ENCODE measurements at places on chromosomes 7 and 10.
A peak's percentile ranks its signal among the peaks of the same experiment; 100 is the strongest.

DNA sequence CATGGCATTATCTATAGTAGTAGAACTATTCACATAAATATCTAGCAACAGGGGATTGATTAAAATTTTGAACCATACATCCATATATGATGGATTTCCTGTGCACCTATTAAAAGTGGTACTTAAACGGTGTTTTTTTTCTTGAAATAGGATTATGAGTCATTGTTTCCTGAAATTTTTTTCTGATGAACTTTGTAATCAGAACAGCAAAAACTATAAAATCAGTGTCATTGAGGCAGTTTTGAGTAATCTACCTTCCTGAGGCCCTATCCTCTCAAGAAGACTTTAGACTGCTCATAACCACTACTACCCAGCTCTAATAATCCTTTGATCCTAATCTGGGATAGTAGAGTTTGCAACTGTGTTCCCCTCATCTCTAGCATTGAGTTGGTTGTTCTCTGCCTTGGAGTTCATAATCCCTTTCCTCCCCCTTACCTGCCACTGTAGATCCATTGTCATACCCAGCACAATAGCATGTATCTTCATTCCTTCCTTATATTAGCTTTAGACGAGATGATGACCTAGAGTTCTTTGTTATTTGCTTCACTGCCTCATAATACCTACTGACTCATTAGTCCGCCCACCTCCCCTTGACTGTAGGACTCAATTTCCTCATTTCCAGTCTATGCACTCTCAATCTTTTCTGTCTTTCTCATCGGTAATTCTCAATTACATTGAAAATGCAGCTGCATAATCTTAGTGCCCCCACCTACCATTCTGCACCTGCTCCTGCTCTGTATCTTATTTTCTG, 133.4 kb downstream of the LRRC4 start:
- peak; percentile 26 for DNase-seq

GRCh38 chr10:124541076-124541903, 79.7 kb downstream of the LHPP start:
- DNase-seq: no peak

DNA sequence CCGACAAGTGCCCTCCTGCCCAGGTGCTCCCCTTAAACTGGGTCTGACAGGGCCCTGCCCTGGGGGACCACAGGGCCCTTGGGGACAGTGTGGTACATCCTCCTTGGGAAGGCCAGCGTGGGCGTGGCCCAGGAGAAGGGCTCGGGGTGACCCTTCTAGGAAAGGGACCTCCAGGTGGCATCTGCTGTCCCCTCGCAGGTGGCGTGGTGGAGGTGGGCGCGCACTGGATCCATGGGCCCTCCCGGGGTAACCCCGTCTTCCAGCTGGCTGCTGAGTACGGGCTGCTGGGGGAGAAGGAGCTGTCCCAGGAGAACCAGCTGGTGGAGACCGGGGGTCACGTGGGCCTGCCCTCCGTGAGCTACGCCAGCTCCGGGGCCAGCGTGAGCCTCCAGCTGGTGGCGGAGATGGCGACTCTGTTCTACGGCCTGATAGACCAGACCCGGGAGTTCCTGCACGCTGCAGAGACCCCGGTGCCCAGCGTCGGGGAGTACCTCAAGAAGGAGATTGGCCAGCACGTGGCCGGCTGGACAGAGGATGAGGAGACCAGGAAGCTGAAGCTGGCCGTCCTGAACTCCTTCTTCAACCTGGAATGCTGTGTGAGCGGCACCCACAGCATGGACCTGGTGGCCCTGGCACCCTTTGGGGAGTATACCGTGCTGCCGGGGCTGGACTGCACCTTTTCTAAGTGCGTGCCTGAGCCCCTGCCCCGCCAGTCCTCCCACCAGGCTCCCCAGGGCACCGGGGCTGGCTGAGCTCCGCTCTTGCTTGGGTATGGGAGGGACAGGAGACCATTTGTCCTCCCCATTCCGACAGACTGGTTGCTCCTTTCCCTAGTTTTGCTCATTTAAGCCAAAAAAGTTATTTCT, 972 bp downstream of the PAOX start:
- DNase-seq: no peak

- no peak for DNase-seq
These were observed 543.0 kb upstream of the FZD8 start for GRCh38 chr10:36185097-36185496.

- no peak for DNase-seq
These were observed 9.2 kb downstream of the GDF2 start for GRCh38 chr10:47331491-47331890.

DNA sequence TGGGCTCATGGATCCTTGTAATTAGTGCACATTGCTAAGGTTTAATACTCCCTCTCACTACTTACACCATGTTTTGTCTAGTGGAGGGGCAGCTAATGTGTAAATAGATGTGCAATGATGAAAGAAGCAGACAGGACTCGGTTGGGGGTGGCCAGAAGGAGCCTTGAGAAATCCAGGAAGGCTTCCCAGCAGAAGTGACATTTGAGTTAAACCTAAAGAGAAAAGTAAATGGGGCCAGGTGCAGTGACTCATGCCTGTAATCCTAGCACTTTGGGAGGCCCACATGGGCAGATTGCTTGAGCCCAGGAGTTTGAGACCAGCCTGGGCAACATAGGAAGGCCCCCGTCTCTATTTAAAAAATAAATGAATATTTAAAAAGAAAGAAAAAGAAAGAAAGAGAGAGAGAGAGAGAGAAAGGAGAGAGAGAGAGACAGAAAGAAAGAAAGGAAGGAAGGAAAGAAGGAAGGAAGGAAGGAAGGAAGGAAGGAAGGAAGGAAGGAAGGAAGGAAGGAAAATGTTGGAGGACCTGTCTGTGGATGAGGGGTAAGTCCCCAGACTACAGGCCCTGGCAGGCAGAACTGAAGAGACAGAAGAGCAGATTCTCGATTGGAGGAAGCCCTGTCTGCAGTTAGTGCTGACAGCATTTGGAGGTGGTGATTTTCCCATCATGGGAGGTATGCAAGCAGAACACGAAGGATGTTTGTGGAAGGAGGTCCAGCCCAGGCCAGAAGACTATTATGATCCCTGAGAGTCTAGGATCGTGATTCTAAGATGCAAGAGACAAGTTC, 3.6 kb downstream of the ELN start:
- DNase-seq: no peak

GRCh38 chr10:72935361-72935760, 19.2 kb downstream of the PLA2G12B start:
- no peak for DNase-seq

- no peak for DNase-seq
These were observed 1.5 kb downstream of the TAS2R41 start for GRCh38 chr7:143479055-143479766.

DNA sequence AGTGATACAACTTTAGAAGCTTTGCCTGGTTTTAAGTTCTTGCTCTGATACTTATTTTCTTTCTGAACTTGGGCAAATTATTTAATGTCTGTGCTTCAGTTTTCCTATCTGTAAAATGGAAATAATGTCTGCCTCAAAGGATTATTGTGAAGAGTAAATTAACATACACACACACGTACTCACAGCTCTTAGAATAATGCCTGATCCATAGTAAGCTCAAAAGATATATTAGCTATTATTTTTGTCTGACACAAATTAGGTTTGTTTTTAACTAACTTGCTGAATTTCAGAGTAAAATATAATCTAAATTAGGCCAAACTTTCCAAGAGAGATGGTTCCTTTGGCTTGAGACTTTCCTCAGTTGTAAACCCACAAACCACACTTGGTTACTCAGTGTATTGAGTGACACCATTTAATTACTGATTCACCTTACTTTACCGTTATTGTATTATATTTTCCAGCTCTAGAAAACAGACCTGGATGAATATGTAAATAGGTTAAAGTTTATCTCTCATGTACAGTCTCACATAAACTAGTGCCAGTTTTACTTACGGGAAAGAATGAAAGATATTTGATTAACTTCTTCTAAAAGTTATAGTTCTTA, 50.4 kb downstream of the VTI1A start:
- no peak for DNase-seq

GRCh38 chr10:21728618-21729017, 194.6 kb downstream of the MLLT10 start:
- DNase-seq: no peak

DNA sequence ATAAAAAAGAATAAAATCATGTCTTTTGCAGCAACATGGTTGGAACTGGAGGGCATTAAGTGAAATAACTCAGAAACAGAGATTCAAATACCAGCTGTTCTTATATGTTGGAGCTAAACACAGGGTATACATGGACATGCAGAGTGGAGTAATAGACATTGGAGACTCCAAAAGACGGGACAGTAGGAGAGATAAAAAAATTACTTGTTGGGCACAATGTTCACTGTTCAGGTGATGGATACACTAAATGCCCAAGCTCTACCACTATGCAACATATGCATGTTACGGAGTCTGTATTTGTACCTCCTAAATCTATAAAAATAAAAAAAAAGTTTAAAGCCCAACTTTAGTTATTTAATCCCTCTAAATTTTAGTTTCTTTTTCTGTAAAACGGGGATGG, 184.6 kb upstream of the TPK1 start:
- DNase-seq: no peak

GRCh38 chr7:139602143-139602722, 78.7 kb downstream of the CLEC2L start:
- DNase-seq: no peak
